ENCODE measurements at places on chromosomes 3 and 15.
A peak's percentile ranks its signal among the peaks of the same experiment; 100 is the strongest.

- peak; percentile 44 for DNase-seq
Measured at GRCh38 chr15:74869726-74870407, 3.3 kb downstream of the SCAMP2 start.

DNA sequence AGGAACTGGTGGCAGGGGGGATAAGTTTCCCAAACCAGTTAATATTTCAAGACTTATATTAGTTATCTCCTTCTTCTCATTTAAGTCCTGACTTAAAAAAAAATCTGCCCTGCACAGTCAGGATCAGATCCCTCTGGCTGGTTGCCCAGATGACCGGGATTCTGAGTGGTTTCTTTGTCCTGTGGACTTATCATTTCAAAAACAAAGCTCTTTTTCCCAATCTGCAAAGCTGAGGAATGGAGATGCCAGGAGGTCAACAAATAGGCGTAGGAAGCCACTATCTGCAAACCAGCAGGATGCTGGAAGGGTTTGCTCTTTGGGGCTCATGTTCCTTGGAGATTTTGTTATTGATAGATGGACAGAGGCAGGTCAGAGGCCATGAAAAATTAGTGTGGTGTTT, 5.8 kb downstream of the C3orf20 start:
- DNase-seq: no peak

- no peak for DNase-seq
Measured at GRCh38 chr15:97680606-97681220, 279.8 kb upstream of the ARRDC4 start.

DNA sequence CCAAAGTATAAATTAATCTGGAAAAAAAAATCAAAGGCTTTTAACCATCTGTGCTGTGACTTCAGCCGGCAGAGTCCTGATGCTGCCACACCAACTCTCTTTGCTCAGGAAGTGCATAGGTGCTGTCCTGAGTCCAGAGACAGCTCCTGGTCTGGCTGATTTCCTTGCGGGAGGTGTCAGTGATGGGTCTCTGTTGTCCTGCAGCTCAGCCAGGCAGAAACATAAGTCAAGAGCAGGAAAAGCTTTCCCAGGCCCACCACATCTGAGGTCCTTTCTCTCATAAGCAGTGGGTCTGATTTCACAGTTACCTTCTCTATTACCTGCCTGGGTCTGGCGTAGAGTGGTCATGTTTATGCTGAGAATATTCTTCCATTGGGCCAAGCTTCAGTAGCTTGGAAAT, 19.4 kb downstream of the CHST2 start:
- no peak for DNase-seq

All from AG20443 (cell line).